Stimulated activated CD4-positive, alpha-beta T cell treated with anti-CD3 and anti-CD28 coated beads, TNF-alpha, amount 100 ng/mL, for 4 hours (primary cell): ENCODE measurements at places on chromosomes 1 and 21.

GRCh38 chr1:218478336-218478735, 133.2 kb downstream of the TGFB2 start:
- no peak for DNase-seq

DNA sequence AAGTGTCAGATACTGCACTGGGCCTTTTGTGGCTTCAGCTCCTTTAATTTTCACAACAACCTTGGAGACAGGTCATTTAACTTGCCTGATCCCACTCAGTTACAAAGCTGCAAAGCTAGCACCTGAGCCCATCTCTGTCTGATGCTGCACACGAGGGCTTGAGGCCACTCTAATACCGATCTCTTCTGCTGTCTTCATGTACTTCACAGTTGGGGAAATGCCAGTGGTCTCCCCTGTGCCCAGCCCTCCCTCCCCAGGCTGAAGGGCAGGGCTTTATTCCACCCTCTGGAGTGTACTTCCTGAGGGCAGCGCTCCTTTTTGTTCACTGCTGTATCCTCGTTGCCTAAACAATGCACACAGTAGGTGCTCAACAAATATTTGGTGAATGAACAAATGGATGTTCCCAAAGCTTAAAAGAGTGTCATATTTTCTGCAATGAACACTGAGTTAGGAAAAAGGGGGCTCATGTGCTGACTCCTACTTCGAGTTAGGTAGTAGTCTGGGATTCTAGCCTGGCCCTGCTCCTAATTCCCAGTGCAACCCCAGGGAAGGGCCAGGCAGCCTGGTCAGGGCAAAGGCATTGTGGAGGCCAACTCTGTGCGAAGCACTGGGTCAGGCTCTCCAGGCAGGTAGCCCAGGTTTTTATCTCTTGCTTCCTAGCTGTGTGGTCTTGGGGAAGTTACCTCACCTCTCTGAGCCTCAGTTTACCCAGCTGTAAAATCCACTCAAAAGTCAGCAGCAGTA, 1.1 kb downstream of the TMCO4 start:
- no peak for DNase-seq

DNA sequence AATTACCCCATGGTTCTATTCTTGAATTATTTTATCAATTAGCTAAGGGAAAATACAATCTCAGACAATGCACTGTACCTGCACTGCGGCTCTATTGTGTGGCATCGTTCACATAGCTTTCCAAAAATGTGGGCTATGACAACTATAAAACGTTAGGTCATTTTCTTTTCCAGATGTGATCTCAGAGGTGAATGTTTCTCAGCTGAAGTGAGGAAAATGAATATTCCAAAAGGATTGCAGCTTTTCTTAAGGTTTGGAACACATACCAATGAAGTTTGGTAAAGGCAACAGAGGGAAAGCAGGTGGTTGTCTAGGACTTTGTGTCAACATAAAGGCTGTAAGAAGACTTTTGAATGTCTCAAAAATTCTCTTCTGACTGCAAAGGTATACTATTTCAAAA, 105.5 kb downstream of the NRIP1 start:
- DNase-seq: no peak

DNA sequence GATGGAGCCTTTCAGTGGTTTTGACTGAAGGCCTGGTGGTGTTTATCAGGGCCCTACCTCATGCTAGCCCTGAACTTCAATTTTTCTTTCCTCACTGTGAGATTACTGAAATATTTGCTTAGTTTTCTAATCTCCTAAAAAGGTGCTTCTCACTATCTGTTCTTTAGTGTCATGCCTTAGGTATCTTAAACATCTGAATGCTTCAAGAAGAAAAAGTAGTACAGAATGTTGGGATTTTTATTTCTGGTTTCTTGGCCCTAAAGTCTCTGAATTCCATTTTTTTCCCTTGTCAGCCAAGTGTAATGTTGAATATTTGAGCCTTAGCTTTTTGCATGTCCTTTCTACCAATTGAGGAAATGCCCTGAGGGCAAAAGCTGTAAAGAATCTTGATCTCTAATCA, 47.9 kb upstream of the PRKACB start:
- no peak for DNase-seq

GRCh38 chr1:31145648-31146047, 80.1 kb upstream of the PUM1 start:
- no peak for DNase-seq

GRCh38 chr21:46128933-46129571, 26.3 kb downstream of the FTCD start:
- no peak for DNase-seq

- DNase-seq: no peak
Observed at GRCh38 chr1:237868817-237869600, 21.7 kb downstream of the ZP4 start.

DNA sequence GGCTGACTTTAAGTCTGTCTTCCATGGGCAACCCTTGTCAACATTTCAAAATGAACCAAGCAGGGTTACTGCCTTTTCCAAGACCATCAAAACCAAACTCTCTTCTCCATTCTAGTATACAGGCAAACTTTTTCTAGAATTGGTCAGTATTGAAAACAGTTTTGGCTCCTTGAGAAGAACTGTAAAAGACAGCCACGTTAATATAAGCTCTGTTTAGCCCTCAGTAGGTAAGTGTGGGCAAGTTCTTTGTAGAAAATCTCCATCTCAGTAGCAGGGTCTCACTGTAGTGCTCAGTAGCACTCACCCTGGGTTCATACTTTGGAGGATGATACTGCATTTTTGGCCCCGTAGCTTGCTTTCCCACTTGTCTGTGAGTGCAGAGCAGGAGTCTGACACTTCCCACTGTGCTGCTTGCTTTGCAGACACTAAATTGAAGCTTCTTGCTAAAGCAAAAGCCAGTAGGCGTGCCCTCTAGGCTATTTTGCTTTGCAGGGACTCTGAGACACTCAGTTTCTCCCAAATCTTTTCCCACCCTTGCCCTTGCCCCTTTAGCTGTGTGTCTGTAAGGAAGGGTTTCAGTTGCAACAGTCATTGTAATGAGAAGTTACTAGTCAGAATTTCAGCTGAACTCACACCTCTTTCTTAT, 34.3 kb upstream of the CACYBP start:
- DNase-seq: no peak

GRCh38 chr1:117671781-117672501, 66.1 kb downstream of the TENT5C start:
- no peak for DNase-seq

- DNase-seq: no peak
Observed at GRCh38 chr1:78554840-78555239, 64.1 kb downstream of the PTGFR start.

GRCh38 chr1:11929849-11930248, 3.6 kb upstream of the KIAA2013 start:
- no peak for DNase-seq
